ENCODE measurements at places on chromosomes 4 and X.

GRCh38 chr4:32631831-32632230 lies 1911.7 kb downstream of the PCDH7 start:
- DNase-seq: no peak

GRCh38 chrX:2703991-2704369 lies 12.9 kb downstream of the CD99 start:
- DNase-seq: no peak

DNA sequence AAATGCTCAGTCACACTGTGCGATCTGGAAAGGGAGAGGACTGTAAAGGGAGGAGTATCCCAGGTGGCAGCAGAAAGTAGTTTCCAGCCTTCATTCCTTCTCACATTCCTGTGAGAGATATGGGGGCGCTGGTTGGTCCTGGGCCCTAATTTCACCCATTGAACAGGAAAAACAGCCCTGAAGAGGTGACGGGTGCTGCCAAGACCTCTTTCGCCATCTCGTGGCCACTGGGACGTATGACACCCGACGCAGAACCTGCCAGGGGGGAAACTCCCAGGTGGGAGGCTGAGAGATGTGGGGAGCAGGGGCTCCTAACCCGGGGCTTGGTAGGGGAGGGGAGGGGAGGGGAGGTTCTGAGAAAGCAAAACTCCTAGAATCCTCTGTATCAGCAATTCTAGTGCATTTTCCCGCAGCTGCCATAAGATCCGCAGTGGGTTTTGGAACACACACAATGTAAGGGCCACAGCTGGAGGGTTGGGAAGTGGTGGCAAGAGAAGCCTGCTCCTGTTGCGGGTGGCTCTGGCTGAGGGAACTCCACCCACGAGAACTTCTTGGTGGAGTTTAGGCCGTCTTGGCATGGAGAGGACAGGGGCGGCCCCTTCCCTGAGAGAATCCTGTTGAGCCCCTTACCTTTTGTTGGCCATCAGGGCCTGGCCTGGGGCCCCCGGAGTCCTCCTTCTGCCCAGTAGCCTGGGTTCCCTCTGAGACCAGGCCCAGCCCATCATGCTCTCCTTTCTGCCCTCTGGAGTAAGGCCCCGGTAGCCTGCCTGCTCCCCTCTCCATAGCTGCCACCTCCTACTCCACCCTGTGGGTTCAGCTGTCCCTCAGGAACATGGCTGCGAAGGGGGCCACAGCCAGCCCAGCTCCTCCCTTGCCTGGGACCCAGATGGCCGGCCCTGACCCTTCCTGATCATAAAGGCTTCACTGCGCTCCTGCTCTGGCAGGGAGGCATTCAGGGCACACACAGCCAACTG lies 134.1 kb downstream of the OR13H1 start:
- DNase-seq: no peak

DNA sequence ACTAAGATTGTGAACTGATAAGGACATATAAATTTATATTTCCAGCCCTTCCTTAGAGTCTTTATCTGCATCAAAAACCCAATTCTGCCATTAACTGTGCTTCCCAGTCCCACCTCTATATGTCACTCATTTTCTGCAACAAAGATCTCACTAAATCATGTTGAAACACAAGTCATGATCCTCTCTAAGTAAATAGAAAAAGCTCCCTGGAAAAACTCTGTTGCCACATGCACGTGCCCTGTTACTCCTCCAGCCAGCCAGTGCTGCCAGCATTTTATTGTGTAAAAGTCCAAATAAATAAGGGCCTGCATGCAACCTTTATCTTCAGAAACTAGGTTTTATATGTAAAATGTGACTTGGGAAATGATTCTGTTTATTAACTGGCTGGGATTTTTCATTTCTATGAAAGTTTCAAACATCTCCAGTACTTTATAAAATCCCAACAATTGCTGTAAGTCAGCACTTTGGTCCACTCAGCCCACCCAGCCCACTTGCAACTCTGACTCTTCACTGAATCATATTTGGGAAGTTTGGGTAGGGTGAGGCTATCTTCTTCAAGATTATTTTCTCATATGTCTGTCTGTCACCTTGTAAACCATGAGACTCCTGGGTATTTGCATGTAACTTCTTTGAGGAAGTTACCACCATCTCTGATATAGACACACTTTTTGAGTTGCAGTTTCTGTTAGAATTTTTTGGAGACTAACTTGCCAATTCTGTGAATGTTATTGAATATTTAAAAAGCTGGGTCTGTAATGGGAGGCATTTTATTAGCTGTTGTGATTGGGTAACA lies 40.0 kb upstream of the SMARCA5 start:
- DNase-seq: no peak

- DNase-seq: no peak
Measured at GRCh38 chr4:13535118-13535517, 9.2 kb downstream of the NKX3-2 start.

- no peak for DNase-seq
Measured at GRCh38 chrX:46713672-46714490, 45.0 kb downstream of the SLC9A7 start.

DNA sequence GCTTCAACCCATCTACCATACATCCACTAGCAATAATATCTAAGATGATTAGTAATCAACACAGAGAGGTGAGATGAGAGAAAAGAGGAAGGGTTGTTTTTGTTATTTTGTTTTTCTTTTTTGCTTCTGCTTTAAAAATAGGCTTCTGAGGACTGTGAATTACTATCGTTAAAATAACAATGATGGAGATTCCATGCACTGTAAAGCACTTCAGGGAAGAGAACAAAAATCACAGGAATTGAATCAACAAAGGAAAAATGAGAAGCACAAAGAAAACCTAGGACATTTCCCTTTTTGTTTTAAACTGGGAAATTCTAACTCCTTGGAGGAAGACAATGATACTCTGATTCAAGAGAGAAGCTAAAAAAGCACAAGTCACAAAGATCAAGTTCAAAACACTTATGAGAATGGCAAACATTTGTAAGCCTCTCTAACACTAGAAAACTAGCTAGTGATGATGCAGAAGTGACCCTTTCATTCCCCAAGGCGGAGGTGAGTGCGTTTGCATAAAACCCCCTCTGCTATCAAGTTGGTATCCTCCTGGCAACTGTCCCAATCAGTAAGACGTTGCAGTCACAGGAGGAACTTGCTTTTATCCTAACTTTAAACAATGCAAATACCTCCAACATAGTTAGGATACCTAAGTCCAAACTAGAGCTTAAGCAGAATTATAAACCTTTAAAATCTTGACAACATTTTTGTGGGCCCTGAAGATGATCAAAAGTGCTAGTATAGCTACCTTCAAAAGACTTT lies 308.5 kb downstream of the CAMK2D start:
- peak; percentile 88 for DNase-seq

DNA sequence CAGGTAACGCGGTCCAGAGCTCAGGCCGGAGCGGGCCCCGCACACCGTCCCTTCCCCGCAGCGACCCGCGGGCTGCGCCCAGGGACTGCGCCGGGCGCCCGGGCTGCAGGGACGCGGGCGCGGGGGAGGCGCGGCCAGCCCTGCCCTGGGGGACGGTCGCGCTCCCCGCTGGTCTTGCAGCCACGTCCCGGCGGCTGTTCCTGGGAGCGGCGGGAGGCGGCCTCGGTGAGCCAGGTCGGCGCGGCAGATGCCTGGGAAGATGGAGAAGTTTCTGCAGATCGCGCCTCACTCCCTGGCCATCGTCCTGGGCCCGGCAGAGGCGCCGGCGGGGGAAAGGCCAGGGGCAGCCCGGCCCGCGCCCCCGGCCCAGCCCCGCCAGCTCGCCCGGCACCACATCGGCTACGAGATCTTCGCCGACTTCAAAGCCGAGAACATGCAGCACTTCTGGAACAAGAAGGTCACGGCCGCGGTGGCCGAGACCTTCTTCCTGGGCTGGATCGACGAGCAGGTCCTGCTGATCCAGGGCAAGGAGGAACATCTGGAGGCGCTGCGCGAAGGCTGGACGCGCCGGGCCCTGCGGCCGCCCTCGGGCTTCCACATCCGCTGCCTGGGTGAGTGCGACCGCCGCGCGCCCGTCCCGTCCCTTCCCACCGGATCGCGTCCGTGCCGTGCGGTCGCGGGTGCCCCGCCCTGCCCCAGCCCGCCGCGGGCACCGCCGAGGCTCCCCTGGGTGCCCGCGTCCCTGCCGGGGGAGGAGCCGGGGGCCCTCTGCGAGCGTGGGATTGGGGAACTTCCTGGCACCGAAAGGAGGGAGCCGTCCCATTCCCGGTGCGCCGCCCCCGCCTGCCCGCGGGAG lies 107.4 kb upstream of the STOX2 start:
- peak; percentile 2 for DNase-seq

DNA sequence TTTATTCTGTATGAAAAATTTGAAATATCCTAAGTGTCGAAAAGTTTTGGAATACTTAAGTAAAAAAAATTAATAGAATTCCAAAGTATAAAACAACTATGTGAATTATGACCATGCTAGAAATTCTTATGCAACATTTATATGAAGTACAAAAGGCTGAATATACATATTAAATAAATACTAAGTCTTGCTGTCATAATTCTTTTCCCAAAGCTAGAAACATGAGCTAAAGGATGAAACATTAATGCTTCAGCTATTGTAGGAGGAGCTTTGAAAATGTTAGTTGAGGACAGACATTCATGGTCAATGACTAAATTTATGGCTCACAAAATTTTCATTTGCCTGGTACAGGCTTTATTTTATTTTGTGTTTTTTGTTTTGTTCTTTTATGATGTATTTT lies 207.3 kb downstream of the GABRB1 start:
- DNase-seq: no peak

- DNase-seq: no peak
Measured at GRCh38 chr4:122930862-122931261, 8.5 kb upstream of the NUDT6 start.

All from SJSA1 (cell line).